Stimulated activated CD4-positive, alpha-beta T cell treated with anti-CD3 and anti-CD28 coated beads, Interleukin-2, amount 100 ng/mL, for 24 hours (primary cell): ENCODE measurements at places on chromosomes 4 and X.
A peak's percentile ranks its signal among the peaks of the same experiment; 100 is the strongest.

DNA sequence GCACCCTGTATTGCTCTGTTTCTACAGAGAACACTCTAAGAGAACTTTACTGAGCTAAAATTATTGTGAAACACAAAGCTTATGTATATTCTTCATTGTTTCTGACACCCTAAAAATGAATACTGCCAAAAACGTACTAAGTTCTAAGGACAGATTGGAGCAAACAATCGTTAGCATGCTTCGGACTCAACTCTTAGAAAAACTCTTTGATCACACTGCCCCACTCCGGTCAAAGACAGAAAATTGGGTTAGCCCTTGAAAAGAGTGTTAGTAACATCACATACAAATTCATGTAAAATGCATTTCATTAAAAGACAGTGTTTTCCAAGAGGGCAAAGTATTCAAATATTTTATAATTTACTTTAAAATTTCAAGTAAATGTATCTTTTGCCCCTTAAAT, 177.4 kb downstream of the DCHS2 start:
- no peak for DNase-seq

DNA sequence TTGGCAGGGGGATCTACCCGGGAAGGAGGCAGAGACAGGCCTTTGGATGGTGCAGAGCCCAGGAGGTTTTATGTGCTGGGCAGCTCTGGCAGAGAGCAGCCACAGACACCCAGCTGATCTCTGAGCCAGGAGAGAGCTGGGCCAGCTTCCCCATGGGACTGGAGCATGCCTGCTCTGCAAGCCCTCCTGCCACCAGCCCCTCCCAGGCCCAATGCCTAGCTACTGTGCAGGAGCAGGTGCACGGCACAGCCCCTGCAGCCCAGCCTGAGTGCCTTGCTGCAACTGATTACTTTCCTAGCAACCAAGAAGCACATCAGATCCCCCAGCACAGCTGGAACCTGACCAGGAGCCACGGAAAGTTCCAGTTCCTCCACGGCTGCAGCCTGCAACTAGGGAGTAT, 57.8 kb upstream of the BEND2 start:
- DNase-seq: no peak

- peak; percentile 23 for DNase-seq
Measured at GRCh38 chrX:24703185-24703494, 9.4 kb downstream of the POLA1 start.

- DNase-seq: no peak
Measured at GRCh38 chr4:18042754-18043153, 21.2 kb upstream of the LCORL start.

GRCh38 chrX:48539345-48540027, at the start of gene TBC1D25:
Gene TBC1D25, plus strand, starts transcription at chrX:48539714. Its CDS starts 84 bp downstream, at chrX:48539798.
- peak; percentile 96 for DNase-seq

DNA sequence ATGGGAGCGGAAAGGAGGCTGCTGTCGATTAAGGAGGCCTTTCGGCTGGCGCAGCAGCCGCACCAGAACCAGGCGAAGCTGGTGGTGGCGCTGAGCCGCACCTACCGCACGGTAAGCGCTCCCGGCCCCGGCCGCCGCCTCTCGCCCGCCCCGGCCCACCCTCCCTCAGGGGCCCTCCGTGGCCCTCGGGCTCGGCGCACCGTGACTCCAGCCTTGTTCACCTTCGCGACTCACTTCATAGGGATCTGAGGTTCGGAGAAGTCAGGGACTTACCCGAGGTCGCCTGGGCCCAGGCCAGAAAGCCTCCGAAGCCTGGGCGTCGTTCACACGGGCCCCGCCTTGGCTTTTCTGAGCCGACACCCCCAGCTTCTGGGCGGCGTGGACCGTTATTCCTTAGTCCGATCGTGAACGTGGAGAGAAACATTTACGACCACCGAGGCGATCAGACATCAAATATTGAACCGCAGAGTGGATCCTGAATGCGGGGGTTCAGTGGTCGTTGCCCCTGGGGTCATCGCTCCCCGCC, 362 bp downstream of the NCAPG start:
- peak; percentile 42 for DNase-seq

- DNase-seq: no peak
Measured at GRCh38 chr4:80989921-80990544, 40.5 kb upstream of the BMP3 start.

GRCh38 chr4:16508968-16509367, 282.7 kb upstream of the TAPT1 start:
- DNase-seq: peak; percentile 1

DNA sequence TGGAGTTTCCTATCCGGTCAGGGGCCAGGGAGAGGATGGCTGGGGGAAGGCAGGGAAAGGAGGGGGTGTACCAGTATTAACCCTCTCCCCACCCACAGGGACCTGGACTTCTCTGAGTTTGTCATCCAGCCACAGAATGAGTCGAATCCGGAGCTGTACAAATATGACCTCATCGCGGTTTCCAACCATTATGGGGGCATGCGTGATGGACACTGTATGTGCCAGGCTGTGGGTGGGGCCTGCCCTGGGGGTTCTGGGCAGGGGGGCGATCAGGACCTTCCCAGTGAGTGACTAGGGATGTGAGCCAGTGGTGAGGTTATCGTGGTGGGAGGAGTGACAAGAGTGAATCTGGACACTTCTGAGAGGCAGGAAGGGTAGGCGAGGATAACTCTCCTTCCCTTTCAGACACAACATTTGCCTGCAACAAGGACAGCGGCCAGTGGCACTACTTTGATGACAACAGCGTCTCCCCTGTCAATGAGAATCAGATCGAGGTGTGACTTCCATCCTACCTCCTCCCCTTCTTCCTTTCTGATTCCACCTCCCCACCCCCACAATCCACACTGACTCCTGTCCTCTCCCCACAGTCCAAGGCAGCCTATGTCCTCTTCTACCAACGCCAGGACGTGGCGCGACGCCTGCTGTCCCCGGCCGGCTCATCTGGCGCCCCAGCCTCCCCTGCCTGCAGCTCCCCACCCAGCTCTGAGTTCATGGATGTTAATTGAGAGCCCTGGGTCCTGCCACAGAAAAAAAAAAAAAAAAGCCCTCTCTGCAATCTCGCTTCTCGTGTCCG, 14.6 kb downstream of the USP11 start:
- no peak for DNase-seq
